Inflammatory macrophage treated with lipopolysaccharide for 1 hour (primary cell): ENCODE measurements at places on chromosomes 2 and 18.

DNA sequence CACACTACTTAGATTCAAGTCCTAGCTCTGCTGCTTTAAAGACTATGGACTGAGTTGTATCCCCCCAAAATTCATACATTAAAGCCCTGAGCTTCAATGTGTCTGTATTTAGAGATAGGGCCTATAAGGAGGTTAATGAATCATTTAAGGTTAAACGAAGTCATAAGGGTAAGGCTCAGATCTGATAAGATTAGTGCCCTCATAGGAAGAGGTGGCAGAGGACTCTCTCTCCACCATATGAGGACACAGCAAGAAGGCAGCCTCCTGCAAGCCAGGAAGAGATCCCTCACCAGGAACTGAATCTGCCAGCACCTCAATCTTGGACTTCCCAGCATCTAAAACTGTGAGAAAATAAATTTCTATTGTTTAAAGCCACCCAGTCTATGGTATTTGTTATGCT, 3.1 kb upstream of the CYTIP start:
- DNase-seq = no peak

- no peak for DNase-seq
These were observed 80.1 kb downstream of the CCDC85A start for GRCh38 chr2:56263876-56264275.

- DNase-seq = no peak
These were observed 254.4 kb downstream of the ZNF521 start for GRCh38 chr18:25097569-25098056.

- DNase-seq = no peak
These were observed 60.1 kb upstream of the CHMP1B start for GRCh38 chr18:11791131-11791530.

DNA sequence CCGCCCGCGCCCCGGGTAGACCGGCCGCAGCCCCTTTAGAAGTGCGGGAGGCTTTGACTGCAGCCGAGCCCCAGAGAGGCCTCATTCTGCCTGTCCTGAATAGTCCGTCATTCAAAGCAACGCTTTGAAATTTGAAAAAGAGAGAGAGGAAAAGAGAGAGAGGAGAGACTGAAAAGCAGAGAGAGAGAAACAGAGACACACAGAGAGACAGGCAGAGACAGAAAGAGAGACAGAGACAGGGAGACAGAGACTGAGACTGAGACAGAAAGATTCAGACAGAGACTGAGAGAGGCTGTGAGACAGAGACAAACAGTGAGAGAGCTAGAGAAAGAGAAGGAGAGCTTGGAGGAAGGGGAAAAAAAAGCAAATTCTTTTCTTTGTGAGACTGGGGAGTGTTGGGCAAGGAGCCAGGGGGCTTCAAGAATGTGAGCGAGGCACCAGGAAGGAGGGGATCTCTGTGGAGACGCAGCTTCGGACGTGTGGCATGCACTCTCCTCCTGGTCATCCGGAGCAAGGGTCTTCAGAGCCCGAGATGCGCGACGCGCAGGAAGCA, 73.1 kb downstream of the MYCN start:
- no peak for DNase-seq
